ENCODE measurements at places on chromosomes 2 and 18.
A peak's percentile ranks its signal among the peaks of the same experiment; 100 is the strongest.

DNA sequence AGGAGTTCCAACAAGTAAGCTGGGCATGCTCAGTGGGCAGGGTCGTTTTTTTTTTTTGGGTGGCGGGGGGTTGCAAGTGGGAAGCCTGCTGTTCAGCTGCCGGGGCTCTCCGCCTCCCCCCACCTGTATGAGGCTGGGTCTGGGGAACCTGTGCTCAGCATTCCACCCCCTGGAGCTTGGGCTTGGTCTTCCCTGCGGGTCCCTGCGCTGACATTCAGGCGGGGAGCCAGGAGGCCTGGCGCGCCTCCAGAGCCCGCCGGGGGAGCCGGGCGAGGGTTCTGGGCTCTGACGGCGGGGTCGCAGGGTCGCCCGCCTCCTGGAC is 822 bp upstream of the GPD2 start:
- no peak for DNase-seq

DNA sequence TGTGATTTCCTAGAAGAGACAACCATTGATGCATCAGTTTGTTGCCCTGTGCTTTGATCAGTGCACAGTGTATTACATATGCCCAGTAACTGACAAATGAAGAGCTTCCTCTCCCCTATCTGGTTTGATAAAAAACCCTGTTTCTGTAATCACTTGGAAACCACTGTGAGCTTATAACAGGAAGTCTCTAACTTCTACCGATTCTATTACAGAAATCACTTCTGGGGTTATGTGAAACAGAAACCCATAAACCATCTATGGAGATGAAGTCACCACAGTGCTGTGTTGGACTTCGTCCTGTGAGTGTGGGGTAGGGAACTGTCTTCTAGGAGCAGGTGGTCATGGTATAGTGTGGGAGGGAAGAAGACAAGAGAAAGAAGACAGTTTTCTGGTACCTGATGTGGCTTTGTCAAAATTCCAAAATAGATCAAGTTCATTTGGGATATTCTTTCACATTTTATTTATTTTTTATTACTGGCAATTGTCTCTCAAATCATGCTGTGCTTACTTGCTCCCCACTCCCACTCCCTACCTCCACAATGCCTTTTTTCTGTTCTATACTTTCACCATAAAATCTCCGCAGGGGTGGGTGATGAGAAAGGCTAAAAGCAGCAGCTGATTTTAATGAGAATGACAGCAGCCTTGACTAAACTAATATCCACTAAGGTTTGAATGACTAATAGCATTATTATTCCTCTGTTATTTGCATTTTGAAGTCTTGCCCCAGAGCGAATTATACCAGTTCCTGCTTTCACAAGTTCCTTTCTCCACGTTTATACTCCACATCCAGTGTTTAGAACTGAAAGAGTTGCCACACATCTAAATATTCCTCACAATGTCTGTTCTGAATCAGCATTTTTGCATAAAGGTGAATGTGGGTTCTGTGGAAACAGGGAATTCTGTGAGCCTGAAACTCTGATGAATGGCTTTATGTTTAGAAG is 41.7 kb upstream of the RND3 start:
- no peak for DNase-seq

DNA sequence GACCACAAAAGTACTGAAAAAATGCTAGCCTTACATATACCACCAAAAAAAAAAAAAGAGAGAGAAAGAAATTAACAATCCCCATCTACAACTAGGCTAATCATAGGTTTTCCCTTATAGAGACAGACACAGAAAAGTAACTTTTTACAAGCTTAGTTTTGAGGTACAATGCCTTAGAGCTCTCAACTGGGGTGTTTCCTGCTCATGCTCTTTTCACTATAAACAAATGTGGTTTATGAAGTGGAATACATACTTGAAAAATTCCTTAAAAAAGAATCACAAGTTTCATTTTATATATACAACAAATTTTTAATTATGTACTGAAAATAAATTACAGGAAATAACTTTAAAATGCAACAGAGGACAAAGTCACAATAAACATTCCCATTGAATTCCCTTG is 82.5 kb downstream of the ATL2 start:
- no peak for DNase-seq

DNA sequence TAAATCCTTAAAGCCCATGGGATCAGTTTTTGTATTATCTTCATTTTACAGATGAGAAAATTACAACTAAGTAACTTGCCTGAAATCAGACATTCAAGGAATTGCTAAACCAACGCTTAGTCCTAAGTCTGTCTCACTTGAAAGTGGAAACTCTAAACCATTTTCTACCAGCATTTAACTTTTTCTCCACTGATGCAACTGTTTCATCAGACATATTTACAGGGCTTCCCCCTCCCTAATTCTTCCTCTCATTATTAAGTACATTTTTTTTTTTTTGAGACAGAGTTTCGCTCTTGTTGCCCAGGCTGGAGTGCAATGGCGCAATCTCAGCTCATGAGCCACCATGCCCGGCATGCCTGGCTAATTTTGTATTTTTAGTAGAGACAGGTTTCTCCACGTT is 88.6 kb downstream of the ACVR1C start:
- DNase-seq = no peak

DNA sequence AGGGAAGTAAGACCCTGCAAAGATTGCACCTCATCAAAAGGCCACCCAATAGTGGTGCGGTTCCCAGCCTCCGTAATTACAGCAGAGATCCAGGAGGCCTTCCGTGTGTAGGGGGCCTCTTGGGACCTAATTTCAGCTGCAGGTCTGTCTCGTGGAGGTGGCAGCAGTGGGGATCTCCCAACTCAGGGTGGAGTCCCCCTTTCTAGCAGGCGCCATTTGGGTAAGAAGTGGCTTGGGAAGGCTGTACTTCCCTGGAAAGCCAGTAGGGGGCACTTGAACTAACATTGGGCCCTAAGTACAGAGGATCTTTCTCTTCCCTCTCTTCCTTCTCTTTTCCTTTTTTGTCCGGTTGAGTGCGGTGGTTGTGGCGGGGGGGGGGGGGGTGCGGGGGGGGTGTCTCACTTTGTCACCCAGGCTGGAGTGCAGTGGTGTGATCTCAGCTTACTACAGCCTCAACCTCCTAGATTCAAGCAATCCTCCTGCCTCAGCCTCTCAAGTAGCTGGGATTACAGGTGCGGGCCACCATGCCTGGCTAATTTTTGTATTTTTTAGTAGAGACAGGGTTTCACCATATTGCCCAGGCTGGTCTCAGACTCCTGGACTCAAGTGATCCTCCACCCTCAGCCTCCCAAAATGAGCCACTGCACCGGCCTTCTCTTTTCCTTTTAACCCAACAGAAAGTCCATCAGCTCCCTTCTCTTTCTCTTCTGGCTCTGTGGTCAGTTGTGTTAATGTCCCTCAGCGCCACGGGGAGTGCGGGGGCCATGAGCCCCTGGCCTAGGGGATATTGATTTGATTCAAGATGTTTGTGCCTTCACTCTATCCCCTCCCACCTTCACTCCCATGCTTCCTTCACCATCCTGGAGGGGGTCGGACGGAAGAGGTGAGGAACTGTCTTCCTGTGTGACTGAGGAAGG is 32.0 kb downstream of the CENPO start:
- peak; percentile 42 for DNase-seq

DNA sequence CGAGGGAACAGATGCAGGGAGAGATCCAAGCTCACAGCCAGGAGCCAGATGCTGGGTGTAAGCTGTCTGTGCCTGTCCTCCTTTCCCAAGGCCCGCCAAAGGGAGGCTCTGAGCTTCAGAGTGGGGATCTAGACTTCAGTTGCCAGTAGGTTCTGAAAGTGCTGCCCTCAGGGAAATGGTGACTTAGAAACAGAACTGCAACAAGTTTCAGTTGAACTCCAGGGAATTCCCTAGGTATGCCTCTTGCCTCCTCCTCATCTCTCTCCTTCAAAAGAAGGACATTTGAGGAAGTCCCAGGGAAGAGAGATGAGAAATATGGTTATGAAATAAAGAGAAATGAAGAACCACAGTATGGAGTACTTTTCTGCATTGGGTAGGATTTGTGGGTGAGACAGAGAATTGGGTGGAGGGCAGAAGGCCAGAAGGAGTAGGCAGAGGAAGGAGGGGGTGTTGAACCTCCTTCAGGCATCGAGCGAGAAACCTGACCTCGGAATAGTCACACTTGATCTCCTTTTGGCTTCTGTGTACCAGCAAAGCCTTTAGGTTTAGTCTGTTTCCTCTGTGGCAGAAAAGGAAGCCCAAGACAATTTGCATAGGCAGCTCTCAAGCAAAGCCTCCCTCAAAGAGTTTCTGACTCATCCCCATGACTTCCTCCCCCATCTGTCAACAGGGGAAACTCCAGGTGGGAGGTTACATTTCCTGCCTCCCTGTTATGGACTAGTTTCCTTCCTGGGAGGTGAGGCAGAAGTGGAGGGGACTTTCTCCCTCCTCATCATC is 45.7 kb downstream of the QPCT start:
- DNase-seq = peak; percentile 54

DNA sequence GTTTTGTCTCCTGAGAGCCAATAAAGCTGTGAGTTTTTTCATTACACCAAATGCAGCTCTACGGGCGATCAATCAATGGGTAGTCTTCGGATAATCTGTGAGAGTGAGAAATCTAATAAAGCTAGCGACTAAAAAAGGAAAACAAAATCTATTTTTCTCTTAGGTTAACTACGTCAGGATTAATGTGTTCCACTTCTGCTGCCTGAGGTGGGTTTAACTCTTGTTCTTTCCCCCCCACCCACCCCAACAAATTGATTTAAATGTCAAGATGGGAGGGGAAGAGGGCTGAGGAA is 63.0 kb upstream of the PSMD14 start:
- DNase-seq = no peak

GRCh38 chr2:162072181-162072702 is 1.8 kb downstream of the DPP4 start:
- DNase-seq = no peak

DNA sequence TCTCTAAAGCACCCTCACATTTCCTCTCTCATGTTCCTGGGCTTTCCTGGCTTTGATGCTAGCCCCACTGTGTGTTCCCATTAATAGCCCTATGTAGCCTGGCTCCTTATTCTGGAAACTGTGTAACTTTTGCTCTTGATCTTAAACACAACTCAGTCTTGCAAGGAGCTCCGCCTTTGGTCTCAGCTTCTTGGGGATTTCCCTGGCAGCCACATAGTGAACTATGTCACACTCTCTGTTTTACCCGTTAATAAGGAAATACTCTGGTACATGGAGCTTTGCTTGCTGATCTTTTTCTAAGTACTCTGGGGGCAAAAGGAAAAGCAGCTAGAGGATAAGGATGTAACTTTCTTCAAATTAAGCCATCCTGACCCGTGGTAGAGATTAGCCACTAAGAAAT is 259.3 kb downstream of the NEDD4L start:
- DNase-seq = no peak

DNA sequence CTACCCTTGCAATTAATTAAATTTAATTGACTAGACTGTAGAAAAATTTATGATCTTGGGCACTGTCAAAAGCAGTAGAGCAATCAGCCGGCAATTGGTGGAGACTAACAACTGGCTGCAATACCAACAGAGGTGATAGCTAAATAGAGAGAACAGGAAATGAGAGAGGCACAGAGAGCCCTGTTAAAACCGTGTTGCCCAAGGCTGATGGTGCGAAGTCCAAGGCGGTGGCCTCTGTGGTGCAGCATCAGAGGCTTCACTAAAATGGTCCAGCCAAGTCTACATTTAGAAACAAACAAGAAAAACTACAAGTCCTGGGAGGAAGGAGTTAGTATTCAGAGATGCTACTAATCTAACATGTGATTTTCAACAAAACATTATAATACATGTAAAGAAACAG is 115.6 kb downstream of the NETO1 start:
- no peak for DNase-seq

DNA sequence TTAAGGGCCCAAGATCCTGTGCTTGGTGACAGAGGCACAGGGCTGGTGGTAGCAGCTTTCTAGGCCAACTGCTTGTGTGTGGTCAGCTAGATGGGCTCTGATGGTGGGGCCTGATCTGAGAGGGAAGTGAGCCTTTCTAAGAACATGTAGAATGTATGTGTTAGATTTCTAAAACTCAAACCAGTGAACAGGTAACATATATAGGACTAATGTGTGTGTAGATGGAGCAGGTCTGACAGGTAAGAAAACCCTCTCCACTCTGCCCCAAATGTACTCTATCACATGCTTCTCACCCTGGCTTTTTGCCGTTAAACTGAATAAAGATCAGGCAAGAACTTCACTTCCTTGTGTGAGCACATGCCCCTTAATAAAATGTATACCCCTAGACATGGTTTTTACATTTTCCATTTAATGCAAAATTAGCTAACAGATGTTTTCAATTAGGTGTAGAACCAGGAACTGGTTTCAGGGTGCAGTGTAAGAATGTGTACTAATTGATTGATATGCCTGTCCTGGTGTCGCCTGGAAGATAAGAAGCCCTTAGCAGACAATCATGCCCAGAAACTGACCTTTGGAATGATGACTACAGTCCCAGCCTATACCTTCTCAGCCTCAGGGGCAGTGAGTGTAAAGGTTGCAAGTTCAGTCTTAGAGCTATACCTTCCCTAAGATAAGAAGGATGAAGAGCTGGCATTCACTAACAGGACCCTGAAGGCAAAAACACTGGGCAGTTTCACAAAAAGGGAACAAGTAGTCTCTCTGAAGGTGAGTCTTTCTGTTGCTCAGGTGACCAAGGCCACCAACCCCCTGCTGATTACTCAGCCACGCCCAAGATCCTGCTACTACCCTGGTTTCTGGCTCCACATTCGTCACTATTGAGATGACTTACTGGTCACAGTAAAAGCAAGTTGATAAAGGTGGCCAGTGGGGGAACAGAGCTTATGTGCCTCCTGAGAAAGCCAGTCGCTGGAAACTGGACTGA is 71.2 kb downstream of the SPATS2L start:
- peak; percentile 59 for DNase-seq

DNA sequence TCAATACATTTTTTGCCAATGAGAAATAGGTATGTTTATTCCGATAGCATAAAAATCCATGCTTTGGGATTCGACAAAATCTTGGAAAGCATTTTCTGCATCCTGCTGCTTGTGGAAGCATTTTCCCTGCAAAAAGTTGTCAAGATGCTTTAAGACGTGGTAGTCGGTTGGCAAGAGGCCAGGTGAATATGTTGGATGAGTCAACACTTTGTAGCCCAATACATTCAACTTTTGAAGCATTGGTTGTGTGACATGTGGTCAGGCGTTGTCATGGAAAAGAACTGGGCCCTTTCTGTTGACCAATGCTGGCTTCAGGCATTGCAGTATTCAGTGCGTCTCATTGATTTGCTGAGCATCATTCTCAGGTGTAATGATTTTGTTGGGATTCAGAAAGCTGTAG is 764.5 kb downstream of the TRIB2 start:
- peak; percentile 1 for DNase-seq

DNA sequence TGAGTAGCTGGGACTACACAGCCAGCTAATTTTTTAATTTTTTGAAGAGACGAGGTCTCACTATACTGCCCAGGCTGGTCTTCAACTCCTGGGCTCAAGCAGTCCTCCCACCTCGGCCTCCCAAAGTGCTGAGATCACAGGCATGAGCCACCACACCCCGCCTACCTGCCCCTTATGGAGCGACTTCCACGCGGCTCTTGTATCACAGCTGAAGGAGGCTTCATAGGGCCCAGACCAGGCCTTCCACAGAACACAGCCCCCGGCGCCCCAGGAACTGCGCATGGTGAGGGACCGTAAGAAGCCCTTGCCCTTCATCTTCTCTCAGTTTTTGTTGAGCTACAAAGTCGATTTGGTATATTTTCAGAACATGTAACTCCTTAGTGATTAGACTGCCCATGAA is 220.3 kb downstream of the KLHL29 start:
- DNase-seq = no peak

- no peak for DNase-seq
These were observed 1665.2 kb downstream of the SUCLG1 start for GRCh38 chr2:82793711-82794435.
